Stimulated activated CD8-positive, alpha-beta memory T cell treated with anti-CD3 and anti-CD28 coated beads, Interleukin-2, amount 100 ng/mL, for 1 hour (primary cell): ENCODE measurements at places on chromosomes 13 and 19.

GRCh38 chr19:3321696-3322095 lies 44.7 kb upstream of the NFIC start:
- DNase-seq: no peak

- no peak for DNase-seq
Observed at GRCh38 chr19:16627193-16627927, 644 bp downstream of the MED26 start.

- DNase-seq: no peak
Observed at GRCh38 chr13:42832341-42833096, 51.1 kb downstream of the FAM216B start.

- no peak for DNase-seq
Observed at GRCh38 chr13:61463024-61463423, 47.4 kb upstream of the PCDH20 start.

GRCh38 chr19:38020311-38020710 lies 113.3 kb downstream of the SIPA1L3 start:
- no peak for DNase-seq

- DNase-seq: no peak
Observed at GRCh38 chr19:32676186-32676894, 692 bp downstream of the RGS9BP start.

DNA sequence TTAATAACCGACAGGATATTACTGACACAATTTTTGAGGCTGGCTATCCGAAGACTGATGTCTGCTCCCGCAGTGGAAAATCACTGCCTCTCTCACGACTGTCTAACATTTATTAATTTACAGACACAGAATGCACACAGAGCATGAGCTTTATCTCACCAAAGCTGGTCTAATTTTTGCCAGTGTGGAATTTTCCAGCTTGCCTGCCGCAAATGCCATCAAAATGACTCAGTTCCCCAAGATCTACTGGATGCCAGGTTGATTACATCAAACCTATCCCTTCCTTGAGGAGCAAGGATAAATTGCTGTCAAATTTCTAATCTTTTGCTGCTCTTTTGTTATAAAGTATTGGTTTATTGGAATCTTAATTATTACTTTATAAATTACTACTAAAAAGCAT lies 1775.1 kb upstream of the PCDH20 start:
- no peak for DNase-seq

- DNase-seq: no peak
Observed at GRCh38 chr13:44840131-44840530, 149.1 kb downstream of the NUFIP1 start.

DNA sequence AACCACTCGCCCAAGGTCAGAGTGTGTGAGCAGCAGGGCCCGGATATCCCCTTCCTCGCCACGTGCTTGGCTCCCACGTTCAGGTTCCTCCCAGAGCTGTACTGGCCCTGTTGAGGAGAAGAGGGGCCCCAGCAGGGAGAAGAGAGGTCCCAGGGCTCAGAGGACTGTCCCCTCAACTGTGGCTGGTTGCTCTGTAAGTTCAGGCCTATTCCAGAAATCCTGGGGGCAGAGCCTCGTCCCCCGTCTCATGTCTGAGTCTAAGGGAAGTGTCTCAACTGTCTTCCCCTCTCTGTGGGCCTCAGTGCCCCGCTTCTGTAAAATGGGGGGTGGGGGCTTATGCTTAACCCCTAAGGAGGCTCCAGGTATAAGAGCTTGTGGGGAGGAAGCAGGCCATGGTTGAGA lies 3.9 kb downstream of the PPP5C start:
- no peak for DNase-seq

DNA sequence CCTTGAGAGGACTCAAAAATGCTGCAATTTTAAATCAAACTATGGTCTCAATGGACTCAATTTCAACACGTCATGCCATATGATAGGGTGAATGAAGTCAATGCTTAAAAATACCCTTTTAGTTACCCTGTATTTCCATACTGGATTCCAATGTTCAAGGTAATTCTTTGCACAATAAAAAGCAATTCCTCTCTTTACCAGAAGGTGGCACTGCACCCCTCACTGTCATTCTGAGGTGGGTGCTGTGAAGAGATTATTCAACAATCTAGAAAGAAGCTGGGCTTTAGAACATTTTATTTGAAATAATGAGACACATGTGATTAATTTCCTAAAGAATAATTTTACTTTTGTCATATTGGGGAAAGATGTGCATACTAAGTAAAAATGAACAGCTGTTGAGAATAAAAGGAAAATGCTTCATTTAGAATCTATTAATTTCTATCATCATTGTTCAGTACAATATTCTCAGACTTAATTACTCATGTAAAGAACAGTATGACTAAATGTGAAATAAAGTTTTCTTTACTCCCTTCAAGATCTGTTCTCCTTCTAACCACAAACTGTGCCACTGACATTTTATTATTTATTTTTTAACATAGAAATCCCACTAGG lies 789.1 kb downstream of the GPC5 start:
- no peak for DNase-seq

DNA sequence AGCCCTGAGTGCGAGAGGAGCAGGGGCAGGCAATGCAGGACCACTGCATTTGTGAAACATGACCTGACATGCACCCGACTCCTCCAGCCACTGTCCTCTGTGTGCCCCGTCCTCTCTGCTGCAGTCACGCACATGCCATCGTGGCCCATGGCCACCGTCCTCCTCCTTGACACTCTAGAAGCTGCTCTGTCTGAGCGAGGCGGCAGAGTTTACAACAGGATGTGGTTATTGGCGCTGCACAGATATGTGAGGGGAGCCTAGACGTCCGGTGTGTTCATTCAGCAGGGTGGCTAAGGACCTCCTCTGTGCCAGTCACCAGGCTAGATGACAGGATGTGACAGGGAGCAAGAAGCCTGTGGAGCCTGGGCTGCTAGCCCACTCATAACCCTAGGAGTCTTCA lies 277.8 kb downstream of the FOXO1 start:
- peak; percentile 57 for DNase-seq

- no peak for DNase-seq
Observed at GRCh38 chr13:114229506-114229905, 5.2 kb upstream of the CDC16 start.

DNA sequence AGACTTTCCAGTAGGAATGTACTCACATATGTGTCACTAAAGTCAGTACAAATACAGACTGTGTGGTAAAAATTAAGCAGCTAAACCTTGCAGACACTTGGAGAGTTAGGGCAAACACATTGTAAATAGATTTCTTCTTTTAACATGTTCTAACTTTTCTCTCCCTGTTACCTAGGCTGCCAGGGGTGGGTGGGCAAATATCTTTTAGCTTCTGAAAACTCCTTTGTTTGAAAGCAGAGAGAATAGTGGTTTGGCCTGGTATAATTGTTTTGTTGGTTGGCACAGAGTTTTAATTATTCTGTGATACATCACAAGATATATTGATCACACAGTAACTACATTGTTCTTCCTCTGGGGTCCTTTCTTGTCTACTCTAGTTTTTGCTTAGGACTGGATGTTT lies 289.8 kb upstream of the DACH1 start:
- DNase-seq: no peak

DNA sequence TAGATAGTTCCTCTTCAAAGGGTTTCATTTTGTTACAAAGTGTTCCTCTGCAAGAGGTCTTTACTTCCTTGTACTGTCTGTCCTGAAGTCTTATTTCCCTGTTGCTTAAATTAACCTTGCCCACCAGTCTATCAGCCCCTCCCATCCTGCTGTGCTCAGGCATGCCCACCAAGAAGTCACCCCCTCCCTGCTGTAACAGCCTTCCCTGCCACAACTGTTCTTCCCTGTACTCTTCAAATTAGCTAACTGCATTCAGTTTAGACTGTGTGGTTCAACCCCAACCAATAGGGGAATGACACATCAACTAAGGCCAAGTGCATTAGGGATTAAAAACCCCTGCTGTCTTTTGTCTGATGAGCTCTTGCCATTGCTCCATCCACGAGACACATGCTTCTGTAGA lies 34.4 kb upstream of the ZNF562 start:
- DNase-seq: no peak

DNA sequence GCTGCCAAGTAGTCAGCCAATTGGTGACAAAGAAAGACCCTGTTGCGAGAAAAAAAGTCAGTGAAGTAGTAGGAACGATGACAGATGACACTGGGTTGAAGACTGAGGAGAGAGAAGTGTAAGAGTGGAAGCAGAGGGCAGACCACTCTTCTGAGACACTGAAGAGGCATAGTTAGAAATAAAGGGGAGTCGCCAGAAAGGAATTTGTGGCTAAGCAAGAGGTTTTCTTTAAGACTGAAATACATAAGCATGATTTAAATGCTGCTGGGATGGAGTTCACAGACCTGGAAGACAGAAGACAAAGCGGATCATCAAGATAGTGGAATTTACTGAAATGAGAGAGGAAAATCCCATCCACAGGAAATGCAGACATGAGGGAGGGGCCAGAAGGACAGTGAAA lies 56.2 kb upstream of the USPL1 start:
- no peak for DNase-seq

DNA sequence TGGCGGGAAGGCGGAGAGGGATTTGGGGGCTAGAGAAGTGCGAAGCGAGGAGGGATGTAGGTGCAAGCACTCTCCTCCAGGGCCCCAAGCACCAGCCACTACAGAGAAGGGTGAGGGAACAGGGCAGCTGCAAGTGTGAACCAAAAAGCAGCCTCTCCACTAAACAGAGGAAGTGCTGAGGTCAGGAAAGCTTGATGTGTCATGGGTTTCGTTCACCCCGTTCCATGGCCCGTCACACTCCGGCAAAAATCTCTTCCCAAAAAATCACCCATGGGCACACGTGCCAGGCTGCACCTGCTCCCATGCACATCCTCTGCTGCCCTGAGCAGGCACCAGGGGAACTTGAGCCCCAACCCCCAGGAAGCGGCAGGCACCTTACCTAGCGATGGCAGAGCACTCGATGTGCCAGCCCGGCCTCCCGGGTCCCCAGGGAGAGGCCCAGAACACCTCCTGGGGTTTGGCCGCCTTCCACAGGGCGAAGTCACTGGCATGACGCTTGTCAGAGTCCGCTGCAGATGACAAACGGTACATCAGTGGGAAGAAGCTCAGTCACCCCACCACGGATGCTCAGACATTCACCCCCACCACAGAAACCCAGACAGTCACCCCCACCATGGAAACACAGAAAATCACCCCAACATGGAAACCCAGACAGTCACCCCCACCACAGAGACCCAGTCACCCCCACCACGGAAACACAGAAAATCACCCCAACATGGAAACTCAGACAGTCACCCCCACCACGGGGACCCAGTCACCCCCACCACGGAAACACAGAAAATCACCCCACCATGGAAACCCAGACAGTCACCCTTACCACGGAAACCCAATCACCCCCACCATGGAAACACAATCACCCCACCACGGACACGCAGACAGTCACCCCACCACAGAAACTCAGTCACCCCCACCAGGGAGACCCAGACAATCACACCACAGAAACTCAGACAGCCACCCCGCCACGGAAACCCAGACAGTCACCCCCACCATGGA lies 29.0 kb downstream of the CARS2 start:
- no peak for DNase-seq

DNA sequence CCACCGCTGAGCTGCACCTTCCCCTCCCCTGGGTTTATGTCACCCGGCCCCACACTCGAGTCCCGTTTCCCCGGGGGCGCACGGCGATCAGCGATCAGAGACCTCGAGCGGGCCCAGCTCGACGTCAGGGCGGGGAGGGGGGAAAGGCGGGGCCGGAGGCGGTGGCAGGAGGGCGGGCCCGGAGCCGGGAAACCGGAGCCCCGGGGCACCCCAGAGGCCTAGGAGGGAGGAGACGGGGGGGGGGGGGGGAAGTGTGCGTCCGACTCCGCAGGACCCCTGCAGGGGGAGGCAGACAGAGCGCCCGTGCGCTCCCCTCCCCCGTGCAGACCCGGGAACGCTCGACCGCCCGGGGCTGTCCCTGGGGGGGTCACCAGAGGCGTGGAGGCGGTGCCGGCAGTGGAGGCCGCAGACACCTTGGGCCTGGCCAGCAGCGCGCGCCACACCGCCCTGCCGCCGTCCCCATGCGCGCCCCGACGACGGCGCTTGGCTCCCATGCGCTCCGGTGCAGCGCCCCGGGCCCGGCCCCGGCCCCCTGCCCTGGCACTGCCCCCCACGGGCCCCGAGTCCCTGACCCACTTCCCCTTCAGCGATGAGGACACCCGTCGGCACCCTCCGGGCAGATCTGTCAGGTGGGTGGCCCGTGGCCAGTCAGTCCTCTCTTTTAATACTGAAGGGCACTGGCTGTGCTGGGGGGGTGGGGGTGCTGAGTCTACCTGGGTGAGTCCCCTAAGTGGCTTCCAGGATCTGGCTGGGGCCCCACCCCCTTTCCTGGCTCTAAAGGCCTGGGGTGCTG lies 11.8 kb downstream of the PDE4A start:
- no peak for DNase-seq

GRCh38 chr19:5154129-5154798 lies 185.4 kb downstream of the KDM4B start:
- DNase-seq: no peak

DNA sequence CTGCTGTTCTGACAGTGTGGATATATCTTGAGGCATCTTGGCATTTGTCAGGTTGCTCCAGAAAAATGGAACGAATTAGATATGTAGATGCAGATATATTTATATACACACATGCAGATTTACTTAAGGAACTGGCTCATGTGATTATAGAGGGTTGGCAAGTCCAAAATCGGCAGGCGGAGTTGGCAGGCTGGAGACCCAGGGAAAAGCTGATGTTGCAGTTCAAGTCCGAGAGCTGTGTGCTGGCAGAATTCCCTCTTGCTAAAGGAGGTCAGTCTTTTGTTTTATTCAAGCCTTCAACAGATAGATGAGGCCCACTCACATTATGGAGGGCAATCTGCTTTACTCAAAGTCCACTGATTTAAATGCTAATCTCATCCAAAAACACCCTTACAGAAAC lies 24.4 kb upstream of the CSNK1A1L start:
- DNase-seq: no peak

DNA sequence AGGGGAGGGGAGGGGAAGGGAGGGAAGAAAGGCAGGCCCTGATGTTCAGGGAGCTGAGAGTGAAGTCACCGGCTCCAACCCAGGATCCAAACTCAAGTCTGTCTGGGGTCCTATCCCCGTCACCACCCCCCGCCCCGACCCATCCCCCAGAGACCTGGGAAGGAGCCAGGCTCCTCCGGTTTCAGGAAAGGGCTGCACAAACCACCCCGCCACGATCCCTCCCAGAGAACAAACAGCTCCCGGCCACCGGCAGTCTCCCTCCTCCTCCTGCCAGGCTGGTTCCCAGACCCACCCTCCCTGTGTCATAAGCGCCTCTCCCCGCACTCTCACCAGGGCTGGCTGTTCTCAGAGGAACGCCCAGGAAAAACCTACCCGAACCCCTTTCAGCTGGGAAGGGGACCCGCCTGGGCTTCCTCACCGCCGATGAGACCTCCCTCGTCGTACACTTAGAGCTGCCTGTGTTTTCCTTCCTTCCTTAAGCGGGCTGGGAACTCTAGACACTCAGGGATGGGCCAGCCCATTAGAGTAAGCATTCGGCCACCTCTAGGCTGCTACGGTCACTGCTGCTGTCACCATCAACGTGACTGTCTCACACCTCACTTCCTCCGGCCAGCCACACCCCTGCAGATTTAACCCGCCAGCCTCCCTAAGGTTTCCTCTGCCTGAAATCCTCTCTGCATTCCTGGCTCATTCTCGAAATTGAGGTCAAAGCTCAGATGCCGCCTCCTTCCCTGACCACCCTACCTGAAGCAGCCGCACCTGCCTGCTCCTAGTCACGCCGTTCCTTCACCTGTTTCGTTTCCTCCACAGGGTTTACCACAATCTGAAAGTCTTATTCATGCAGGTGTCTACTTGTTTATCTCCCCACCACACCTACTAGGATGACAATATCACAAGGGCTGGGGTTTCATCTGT lies 6.3 kb upstream of the RDH13 start:
- no peak for DNase-seq

GRCh38 chr19:53826876-53827275 lies 2.8 kb upstream of the NLRP12 start:
- no peak for DNase-seq

- DNase-seq: no peak
Observed at GRCh38 chr13:71867131-71867814, at the start of gene DACH1. Gene DACH1, minus strand, starts transcription at chr13:71867204.
